ENCODE measurements at places on chromosomes 5 and 9.

DNA sequence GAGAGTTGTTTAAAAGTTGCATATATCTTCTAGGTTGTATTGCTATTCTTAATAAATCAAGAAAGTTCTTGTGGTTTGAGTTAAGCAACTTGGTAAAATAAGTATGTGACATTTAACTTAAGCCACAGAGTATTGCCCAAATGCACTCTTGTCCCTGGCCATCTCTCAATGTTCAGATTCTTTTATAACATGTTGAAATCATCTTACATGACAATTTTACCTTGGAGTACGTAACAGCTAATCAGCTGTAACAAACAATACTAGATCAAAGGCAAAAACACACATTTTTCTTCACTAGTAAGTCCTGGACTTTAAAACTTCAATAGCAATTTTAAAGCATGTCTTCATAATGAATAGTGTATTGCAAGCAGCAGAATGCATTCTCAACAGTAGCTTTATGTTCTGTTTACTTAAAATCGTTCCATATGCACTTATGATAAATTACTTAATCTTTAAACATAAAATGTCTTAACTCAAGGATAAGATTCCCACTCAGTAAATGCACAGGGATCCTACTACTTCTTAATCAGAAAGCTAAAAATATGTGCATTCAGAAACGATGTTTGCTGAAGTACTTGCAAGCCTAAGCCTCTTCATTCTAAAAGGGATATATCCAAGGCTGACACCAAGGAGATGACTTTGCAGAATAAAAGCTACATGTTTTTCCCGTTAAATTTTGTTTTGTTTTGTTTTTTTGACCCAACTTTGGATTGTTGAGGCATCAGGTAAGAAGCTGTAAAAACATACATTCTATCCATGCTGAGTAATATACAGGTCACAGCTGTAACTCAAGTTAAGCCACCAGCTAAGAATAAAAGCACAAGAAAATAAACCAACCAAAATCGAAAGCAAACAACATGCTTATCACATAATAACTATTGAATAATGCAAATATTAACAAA lies 86.1 kb upstream of the NFIB start:
- DNase-seq, result no peak

DNA sequence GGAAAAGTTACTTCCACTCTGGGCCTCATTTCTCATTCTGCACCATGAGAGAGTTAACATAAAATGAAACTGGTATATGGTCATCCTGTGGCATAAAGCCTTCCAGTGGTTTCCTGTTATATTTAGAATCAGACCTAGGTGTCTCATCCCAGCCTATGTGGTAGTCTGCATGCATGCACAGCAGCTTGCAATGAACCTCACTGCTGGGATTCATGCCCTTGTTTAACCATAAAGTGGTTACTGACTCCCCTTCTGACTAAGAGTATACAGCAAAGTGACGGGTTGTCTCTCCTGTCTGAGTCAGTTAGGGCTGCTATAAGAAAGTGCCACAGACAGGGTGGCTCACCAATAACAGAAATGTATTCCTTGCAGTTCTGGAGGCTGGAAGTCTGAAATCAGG lies 14.7 kb upstream of the TDRD7 start:
- no peak for DNase-seq

- DNase-seq, result no peak
These were observed 226.3 kb downstream of the SMARCA2 start for GRCh38 chr9:2241461-2241835.

- DNase-seq, result no peak
These were observed 16.7 kb upstream of the CD74 start for GRCh38 chr5:150429410-150429873.

GRCh38 chr9:5551368-5552150 lies 41.2 kb downstream of the PDCD1LG2 start:
- no peak for DNase-seq

DNA sequence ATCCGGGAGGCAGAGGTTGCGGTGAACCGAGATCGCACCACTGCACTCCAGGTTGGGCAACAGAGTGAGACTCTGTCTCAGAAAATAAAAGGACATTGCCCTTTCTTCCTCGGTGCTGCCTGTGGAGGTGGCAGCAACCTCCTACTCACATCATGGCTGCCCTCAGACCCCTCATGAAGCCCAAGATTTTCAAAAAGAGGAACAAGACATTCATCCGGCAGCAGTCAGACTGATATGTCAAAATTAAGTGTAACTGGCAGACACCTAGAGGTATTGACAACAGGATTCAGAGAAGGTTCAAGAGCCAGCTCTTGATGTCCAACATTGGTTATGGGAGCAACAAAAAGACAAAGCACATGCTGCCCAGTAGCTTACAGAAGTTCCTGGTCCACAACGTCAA lies 12.6 kb upstream of the PAX5 start:
- DNase-seq, result no peak

DNA sequence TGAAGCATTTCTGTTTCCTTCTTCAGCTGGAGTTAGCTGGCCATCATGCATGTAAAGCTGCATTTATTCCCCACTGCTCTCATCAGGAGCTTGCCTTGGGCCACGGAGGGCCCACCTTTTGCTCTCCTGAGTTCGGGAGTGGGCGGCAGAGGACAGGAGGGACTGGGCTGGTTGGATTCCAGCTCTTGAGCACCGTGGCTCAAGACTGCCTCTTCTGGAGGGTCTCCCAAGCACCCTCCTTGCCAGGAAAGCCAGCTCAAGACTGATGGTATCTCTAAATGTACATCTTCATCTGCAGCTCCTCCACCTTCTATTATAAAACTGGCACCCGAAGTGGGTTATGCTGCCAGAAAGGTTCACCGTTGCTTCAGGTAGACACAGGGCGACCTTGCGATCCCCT lies 399.6 kb upstream of the IRX1 start:
- no peak for DNase-seq

DNA sequence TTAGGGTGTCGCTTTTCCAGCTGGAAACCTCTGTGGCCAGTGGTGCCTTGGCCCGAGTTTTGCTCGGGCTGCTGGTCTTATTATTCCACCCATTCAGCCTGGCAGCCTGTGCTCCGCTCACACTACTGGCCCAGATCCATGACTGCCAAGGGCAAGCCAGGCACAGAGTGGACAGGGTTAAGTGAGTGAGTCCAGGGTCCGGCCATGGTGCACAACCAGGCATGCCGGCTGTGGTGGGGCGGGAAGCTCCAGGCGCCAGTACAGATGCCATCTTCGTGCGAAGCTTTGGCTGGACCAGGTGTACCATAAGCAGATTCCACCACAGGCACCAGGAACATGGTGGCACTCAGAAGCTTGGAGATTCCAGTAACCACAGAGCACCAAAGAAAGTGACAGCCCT lies 580.2 kb upstream of the FAM174A start:
- no peak for DNase-seq

DNA sequence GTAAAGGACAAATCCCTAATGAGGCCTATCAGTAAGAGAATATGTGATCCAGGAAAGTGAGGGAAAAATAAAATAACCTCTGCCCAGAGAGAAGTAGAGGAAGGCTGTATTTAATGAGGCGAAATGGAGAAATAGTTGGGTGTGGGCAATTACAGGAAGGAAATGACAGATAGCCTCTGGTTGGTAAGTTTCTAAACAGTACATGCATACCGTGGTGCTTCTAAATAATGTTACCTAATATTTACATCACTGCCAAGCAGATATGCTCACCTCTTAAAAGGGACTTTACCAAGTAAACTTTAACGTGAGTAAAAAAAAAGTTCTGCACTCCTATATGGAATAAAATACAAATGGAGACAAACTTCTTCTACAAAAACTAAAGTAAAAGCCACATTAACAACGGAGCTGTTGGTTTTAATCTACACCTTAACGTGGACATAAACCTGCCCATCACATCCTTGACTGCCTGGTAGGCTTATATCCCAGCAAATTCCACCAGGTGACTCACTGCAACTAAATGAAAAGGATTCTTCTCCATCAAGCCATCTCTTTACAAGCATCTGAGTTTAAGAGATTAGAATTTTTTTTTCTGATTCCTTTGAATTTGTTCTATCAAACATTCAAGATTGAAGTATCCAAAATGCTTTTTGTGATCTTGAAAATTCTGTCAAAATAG lies 12.4 kb downstream of the NFIL3 start:
- DNase-seq, result no peak

- no peak for DNase-seq
These were observed 26.8 kb upstream of the NUDT12 start for GRCh38 chr5:103589357-103589756.

- no peak for DNase-seq
These were observed 49.5 kb downstream of the ADAMTS2 start for GRCh38 chr5:179295778-179296149.

GRCh38 chr9:18349530-18349929 lies 124.4 kb upstream of the ADAMTSL1 start:
- no peak for DNase-seq

GRCh38 chr9:123741214-123741613 lies 188.7 kb downstream of the DENND1A start:
- DNase-seq, result no peak

DNA sequence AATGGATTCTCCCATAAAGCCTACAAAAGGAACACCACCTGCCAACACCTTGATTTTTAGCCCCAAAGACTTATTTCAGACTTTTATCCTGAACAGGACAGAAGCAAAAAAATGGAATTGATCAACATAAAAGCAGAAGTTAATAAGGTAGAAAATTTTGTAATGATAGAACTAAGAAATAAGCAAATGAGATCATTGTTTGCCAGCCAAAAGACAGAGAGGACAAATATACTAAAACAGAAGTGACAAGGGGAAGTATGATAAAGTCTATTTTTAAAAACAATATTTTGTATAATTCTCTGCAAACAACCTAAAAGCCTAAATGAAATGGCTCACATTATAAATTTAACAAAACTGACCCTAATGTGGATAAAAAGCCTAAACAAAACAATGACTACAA lies 110.5 kb upstream of the PRSS3 start:
- DNase-seq, result no peak

DNA sequence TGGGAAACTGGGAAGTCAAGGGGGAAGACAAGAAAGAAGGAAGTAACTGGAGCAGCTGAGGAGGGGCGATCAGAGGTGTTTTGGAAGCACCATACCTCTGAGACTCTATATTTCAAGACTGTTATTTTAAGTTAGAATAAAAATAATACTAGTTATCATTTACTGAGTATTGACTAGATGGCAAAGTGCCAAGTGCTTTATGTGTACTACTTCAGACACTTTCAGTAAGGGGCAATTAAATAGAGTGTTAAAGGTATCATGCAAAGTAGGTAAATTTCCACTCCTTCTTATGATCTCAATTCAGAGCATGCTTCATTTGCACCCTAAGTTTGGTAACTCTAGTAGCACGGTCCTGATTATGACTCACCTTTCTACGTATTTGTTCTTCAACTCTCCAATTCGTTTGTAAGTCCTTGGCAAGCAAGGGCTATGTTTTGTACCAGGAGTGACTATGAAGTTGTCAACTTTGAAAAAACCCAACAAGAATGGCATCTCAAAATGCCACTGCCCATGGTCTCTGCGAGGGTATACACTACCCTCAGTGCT lies 152.4 kb upstream of the RAPGEF1 start:
- DNase-seq, result no peak

DNA sequence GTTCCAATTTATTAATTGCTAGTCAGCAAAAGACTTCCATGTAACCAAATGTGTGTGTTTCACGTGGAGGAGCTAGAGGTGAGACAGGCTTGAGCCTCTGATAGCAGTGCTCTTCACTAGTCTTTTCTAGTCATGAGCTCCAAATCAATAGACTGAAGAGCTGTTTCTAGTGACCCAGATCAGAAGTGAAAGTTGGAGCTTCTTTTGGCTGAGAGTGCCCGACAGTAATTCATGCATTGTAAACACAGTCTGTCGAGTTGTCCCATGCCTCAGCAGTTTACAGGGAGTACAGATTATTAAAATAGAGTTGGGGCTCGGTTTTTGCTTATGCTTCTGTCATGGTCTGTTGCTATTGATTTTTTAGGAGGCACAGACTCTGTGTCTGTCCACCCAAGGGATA lies 793.1 kb downstream of the DTWD2 start:
- DNase-seq, result no peak

- no peak for DNase-seq
These were observed 62.4 kb downstream of the SMIM23 start for GRCh38 chr5:171848006-171848405.

GRCh38 chr5:98296426-98296825 lies 477.0 kb upstream of the RGMB start:
- DNase-seq, result no peak

GRCh38 chr5:79284846-79285245 lies 48.9 kb downstream of the JMY start:
- no peak for DNase-seq

GRCh38 chr5:172634106-172634899 lies 6.8 kb upstream of the NEURL1B start:
- DNase-seq, result no peak

- peak; percentile 39 for DNase-seq
These were observed 4.6 kb downstream of the SIT1 start for GRCh38 chr9:35646153-35646532.

DNA sequence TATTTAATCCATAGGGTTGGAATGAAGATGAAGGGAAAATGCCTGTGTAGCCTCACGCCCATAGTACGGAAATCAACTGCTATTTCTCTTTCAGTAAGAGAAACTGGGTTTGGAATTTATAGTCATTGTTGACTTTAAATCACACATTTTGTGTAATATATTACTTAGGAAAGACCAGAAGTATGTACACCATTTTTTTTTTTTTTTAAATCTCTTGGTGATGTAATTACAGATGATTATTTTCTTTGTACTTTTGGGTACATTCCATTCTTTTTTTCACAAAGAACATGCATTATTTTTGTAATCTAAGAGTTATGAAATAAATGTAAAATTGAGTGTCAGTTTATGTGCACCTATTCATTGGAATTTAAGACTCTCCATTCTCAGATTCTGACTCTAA lies 45.7 kb downstream of the POC5 start:
- DNase-seq, result no peak

- no peak for DNase-seq
These were observed 20.1 kb downstream of the SREK1 start for GRCh38 chr5:66164044-66164790.

- DNase-seq, result no peak
These were observed 1.4 kb downstream of the NOL6 start for GRCh38 chr9:33472171-33472880.

- no peak for DNase-seq
These were observed 76.6 kb upstream of the NR4A3 start for GRCh38 chr9:99745085-99745484.

DNA sequence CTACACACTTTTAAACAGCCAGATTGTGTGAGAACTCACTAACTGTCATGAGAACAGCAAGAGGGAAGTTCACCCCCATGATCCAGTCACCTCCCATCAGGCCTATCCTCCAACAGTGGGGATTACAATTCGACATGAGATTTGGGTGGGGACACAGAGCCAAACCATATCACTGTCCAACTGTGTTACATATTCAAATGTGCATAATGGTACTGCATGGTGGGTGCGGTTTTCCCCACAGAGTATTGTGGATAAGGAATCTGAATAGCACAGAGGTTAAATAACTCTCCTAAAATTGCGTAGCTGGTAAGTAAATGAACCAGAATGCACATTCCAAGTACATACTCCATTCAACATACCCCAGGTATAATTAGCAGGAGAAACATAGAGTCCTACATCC lies 32.1 kb downstream of the CDH6 start:
- no peak for DNase-seq

DNA sequence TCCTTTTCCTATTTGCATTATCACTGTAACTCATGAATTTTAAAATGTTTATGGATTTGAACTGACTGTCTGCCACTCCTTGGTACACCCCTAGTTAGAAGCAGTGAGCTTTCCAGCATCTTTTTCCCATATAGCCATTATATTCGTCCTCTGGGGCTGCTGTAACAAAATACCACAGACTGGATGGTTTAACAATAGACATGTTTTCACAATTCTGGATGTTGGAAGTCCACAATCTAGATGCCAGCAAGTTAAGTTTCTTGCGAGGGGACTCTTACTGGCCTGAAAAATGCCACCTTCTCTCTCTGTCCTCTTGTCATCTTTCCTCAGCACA lies 530.0 kb downstream of the SEMA5A start:
- DNase-seq, result no peak

- no peak for DNase-seq
These were observed 31.1 kb downstream of the PGGT1B start for GRCh38 chr5:115231598-115231997.

All from CD4-positive, alpha-beta T cell treated with Interleukin-6 for 4 hours (primary cell).